NCI-H1417 treated with DMSO at 0.1 percent for 48 hours (cell line): ENCODE measurements at places on chromosomes 5 and 9.

DNA sequence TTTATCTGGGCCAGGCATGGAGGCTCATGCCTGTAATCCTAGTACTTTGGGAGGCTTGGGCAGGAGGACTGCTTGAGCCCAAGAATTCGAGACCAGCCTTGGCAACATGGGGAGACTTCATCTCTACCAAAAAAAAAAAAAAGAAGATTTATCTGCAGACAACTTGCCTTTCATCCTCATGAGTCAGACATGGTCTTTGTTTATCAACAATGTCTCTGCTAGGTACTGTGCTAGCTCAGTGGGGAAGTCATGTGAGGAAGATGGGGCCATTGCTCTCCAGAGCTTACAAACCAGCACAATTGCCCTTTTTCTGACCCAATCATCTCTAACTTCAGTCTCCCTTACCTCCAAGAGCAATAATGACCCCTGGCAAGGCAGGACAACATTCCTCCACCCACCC, 1.6 kb downstream of the URM1 start:
- no peak for DNase-seq

GRCh38 chr9:22921742-22922141, 475.1 kb downstream of the DMRTA1 start:
- DNase-seq: no peak

DNA sequence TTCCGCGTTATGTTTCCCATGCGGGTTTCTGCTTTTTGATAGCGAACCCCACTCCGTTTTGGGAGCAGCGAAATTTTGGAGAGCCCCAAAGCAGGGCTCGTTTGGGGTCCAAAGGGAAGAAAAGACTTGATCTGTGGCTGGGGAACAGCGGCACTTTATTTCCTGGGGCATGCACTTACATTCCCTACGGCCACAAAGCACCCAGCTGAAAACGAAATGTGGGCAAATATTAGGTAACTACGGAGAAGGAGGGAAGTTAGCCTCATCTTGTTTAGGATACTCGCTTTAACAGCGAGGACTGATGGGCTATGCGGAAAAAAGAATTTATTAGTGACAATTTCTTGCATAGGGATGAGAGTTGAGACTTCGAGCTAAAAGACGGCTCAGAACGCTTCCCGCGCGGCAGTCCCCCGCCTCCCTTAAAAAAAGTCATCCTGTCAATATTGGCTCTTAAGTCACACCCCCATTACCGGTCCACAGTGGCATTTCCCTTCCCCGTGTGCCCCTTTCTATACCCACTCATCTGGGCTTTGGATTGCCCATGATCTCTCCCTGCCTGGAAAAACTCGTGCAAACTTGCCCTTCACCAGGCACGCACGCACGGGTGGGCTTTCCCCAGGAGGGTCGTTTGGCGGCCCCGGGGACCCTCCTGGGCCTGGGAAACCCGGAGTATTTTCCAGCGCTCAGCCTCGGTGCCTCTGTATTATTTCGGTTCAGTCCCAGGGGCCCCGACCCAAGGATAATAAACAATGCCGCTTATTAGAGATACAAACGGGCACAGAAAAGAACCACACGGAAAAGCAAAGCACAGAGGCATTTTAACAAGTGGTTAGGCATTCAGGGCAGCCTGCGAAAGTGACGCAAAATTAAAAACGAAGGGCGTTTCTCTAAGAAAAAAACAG, 35.8 kb upstream of the NFIB start:
- no peak for DNase-seq

- no peak for DNase-seq
Measured at GRCh38 chr9:97176206-97176605, 131.3 kb upstream of the CCDC180 start.

DNA sequence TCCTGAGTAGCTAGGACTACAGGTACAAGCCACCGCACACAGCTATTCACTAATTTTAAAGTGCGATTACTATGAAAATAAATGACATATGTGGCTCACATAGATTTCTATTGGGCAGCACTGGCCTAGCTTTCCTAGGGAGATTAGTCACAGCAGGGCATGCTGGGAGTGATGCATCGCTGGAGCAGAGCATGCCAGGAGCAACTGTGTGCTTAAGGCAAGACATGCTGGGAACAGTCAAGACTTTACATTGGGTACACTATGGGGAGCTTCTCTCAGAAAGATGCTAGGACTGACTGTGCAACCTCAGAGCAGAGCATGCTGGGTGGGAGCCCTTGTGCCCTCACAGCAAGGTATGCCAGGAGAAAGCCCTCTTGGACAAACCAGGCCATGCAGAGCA, 9.3 kb downstream of the ST6GALNAC6 start:
- no peak for DNase-seq

- DNase-seq: no peak
Measured at GRCh38 chr5:140635291-140636257, 2.6 kb upstream of the CD14 start.

GRCh38 chr9:124392871-124393460, 22.3 kb downstream of the PSMB7 start:
- no peak for DNase-seq

GRCh38 chr9:116594547-116594946, 92.6 kb upstream of the TRIM32 start:
- DNase-seq: no peak

GRCh38 chr5:159639590-159639989, 276.7 kb upstream of the ADRA1B start:
- DNase-seq: no peak

- no peak for DNase-seq
Measured at GRCh38 chr5:172528440-172528839, 74.1 kb upstream of the SH3PXD2B start.

DNA sequence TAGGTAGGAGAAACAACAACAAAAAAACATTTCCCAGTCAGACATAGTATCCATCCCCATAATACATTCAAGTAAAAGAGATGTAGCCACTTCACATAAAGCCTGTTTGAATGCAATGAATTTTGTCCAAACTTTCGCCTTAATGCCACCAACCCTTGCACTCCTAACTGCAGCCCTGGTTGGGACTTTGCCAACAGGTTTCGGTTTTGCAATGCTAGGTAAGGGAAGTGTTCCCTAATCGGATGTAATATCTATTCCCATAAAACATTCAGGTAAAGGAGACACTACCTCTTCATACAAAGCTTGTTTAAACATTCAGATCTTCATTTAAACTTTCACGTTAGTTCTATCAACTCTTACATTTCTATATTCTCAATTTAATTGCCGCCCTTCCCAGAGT, 336.1 kb downstream of the DRD1 start:
- DNase-seq: no peak

DNA sequence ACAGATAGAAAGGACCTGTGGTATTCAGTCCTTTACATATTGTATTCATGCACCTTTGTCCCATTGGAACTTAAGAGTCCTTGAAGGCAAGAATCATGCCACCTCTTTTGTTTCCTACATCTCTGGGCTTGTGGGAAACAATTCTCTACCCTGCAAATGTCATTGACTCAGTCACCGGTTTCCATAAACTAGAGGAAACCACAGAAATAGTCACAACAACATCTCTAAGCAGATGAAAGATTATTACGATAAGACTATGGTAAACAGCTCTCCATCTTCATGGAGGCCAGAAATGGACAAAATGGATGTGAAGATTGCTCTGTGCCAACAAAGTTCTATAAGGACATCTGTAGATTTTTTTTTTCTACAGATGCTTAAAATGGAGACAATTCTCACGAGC, 165.5 kb downstream of the PIK3R1 start:
- DNase-seq: no peak

- DNase-seq: no peak
Measured at GRCh38 chr5:126052791-126053190, 370.4 kb upstream of the GRAMD2B start.

DNA sequence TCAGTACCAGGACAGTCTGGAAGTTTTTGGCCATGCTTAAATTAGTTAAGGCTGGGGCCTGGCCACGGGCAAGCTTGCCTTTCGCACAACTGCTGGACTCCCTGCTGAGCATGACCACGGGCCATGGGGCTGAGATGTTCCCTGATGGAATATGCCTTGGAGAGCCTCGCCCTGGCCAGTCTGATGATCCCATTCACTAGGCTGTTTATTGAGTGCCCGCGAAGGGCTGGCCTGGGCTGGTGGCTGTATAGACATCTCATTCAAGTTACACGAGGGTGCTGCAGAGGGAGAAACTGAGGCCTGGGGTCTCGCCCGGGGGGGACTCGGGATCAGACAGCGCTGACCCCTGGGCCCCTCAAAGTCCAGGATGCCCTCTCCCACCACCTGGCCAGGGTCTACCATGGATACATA, 7.8 kb upstream of the RXRA start:
- DNase-seq: no peak

- DNase-seq: peak; percentile 26
Measured at GRCh38 chr9:69605406-69605805, 66.8 kb downstream of the APBA1 start.

DNA sequence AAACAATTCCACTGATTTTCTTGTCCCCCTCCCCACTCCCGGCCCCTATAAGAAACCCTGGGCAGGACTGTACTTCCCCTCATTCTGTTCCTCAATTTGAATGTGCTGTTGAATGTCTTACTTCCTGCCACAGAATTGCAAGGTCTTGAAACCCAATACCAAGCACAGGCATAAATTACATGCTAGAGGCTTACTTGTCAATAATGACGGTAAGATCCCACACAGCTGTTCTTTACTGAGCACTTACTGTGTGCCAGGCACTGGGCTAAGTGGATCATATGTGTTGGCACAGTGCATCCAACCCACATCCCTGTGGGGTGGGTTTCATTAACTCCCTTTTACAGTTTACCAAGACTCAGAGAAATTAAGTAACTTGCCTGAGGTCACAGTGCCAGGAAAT, 63.4 kb downstream of the MVB12B start:
- no peak for DNase-seq

- DNase-seq: no peak
Measured at GRCh38 chr9:99178912-99179872, 42.5 kb downstream of the ALG2 start.

DNA sequence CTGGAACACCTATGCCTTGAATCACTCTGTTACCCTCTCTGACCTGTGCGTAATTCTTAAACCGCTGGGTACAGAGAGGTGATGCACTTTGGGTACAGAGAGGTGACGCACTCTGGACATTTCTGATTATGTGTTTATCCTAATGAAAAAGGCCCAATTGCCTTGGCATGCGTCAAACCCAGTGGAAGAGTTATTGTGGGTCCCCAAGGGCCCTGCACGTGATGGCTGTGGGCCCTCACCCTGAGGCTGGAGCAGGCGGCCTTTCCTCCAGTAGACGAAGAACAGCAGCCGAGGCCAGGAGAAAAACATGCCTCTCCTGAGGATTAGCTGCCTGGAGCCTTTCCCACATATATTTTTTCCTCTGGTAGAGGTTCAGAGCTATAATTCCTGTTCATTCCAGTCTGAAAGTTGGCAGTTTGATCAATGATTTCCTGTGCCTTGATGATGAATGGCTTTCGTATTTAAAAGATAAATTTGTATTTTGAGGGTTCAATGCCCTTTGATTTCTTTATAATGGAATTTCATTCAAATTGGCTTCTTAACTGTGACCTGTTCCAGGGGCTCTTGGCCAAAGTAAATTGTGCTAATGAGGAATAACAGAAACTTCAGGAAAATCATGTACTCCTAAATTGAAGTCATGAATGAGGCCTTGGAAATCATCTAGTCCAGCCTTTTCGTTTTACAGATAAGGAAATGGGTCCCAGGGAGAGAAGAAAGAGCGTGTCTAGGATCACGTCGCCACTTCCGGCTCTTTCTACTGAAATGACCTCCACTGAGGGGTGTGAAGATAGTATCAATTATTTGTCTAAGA, 22.8 kb downstream of the ACER2 start:
- DNase-seq: no peak

- no peak for DNase-seq
Measured at GRCh38 chr9:127980060-127980705, 606 bp downstream of the EEIG1 start.

DNA sequence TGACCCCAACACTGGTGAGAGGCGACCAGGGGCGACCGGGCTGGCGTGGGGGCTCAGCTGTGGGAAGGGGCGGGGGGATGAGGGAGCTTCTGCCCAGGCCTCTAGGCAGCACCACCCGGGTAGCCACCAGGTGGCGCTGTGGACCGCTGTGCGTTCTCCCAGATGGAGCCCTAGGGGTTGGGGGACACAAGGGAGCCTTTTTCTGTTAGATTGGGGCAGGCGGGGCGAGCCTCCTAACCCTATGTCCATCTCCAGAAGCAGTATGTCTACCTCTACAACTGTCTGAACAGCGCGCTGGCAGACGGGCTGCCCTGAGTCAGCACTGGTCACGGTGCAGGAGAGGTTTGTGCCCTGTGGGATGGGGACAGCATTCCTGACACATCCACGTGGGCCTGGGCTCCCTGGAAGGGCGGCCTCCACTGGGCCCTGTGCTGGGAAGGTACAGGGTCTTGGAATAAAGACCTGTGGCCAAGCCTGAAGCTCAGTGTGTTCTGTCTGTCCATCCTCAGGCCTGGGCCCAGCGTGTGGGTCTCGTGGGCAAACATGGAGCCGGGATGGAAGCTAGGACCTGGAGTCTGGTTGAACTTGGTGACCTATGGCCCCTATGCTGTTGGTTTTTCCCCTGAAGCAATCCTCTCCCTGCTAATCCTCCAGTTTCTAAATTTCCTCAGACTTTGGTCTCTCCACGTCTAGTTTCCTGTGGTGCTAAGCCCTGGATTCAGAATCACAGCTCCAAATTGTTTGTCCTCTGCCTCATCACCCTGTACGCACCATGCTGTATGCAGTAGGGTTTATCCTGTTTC, 23.1 kb upstream of the SPTLC1 start:
- no peak for DNase-seq

GRCh38 chr9:90301277-90301653, 341.4 kb downstream of the DIRAS2 start:
- DNase-seq: no peak

GRCh38 chr5:135829179-135829578, 5.3 kb upstream of the SLC25A48 start:
- DNase-seq: no peak

GRCh38 chr9:21322911-21323461, 12.2 kb downstream of the KLHL9 start:
- DNase-seq: no peak
